ENCODE measurements at places on chromosomes 6 and 20.

DNA sequence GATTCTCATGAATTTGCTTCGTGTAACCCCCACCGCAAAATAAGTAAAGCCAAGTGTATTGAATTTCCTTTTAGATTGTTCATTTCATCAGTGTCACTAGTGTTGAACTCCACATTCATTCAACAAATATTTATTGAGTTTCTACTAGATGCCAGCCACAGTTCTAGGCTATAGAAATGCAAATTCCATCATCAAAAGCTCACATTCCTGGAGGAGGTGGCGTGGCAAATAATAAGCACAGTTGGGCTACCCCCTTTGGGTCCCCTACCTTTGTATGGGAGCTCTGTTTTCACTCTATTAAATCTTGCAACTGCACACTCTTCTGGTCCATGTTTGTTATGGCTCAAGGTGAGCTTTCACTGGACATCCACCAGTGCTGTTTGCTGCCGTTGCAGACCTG is 12.7 kb upstream of the ME1 start:
- no peak for DNase-seq

GRCh38 chr20:24432046-24432442 is 37.4 kb upstream of the SYNDIG1 start:
- DNase-seq, result no peak

DNA sequence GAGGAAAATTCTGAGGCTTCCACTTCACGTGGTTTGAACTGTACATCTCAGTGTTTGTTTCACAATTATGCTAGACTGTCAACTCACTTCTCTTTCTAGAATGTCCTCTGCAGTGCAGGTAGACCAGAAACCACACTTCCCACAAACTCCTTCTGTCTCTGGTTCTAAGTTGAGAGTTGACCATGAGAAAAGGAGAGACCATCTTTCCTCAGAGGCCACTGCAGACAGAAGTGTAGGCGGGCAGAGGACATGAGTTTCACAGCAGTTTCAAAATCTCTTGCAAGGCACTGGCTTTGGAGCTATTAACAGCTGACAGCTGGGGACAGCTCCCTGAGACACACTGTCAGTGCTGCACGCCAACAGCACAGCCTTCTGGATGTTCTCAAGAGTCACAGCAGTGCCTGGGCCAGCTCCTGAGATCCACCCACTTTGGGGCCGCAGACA is 55.4 kb upstream of the MOXD1 start:
- no peak for DNase-seq

- DNase-seq, result no peak
These were observed 170.4 kb downstream of the BCKDHB start for GRCh38 chr6:80276861-80277260.

- no peak for DNase-seq
These were observed 44.1 kb downstream of the DUSP22 start for GRCh38 chr6:336159-337114.

DNA sequence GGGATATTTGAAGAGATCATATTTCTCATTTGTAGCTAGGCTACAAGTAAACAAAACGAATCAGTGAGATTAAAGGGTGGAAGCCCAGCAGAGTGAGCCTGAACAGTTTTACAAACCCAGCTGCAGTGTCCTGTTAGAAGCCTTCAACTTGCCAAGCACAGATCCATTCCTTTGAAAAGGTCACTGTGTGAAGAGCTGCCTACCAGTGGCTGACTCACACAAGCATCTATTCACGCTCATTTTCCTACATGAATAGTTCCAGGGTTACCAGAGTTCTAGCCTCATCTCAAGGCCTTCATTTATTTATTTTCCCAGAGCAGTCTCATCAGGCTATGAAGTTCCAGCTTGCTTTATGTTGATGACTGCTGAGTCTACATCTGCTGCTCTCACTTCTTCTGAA is 25.7 kb upstream of the MLIP start:
- DNase-seq, result no peak

GRCh38 chr6:46764961-46765360 is 18.2 kb downstream of the ANKRD66 start:
- DNase-seq, result no peak

DNA sequence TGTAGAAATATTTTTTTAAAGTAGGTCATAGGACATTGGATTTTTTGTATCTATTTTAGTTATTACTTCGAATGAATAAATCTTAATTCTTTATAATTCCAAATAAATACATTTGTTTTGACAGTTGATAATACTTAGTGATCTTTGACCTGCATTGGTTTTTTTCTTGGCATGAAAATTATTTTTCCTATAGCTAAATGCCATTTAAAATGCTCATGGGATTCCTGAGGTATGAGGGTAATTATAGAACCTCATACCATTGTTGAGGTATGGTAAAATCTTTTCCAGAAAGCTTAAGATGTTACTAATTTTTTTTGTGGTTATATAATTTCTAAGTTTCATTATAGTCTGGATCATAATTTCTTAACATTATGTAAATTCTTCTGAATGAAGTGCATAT is 8.3 kb downstream of the PM20D2 start:
- DNase-seq, result no peak

DNA sequence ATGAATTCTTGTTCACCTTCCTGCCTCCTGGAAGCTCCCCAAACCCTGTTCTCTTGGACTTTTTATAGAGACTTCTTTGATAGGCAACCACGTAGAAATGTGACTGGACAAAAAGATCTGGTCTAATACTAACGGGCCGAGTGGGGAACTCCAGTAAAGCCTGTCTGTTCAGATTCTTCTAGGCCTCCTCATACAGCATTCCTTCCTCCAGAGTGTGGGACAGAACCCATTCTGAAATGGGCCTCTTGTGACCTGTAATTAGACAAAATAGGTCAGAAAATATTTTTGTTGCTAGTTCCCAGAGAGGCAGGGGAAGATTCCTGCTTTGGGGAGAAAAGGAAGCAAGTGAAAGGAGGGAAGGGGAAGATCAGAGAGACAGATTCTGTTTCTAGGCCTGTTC is 374.3 kb downstream of the CDH26 start:
- DNase-seq, result no peak

- no peak for DNase-seq
These were observed 125.8 kb downstream of the NFATC2 start for GRCh38 chr20:51416532-51417249.

DNA sequence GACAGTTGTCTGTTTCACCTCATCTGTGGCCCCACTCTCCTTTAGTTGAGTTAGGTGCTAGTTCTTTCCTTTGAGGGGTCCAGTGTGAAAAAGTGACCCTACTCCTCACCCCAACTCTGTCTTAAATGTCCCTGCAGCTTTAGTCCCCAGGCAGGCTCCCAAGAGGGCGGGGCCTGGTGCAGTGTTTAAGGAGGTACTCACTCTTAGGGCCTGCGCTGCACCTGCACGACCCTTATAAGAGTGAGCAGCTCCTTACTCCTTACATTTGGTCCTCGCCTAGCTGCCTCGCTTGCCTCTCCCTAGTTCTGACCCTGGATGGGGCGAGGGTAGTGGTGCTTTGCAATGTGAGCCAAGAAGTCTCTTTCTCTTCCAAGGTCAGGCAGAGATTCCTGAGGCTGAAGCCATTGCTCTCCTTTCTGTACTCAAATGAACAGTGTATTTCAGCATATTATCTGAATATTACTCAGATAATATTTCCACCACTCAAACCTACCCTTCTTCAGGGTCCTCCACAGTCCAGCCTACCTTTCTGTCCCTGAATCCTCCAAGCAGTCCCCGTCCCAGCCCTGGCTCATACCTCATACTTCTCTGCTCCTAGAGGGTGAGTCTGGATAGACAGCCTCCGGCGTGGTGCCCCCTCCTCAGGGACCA is 11.9 kb upstream of the VEGFA start:
- no peak for DNase-seq

DNA sequence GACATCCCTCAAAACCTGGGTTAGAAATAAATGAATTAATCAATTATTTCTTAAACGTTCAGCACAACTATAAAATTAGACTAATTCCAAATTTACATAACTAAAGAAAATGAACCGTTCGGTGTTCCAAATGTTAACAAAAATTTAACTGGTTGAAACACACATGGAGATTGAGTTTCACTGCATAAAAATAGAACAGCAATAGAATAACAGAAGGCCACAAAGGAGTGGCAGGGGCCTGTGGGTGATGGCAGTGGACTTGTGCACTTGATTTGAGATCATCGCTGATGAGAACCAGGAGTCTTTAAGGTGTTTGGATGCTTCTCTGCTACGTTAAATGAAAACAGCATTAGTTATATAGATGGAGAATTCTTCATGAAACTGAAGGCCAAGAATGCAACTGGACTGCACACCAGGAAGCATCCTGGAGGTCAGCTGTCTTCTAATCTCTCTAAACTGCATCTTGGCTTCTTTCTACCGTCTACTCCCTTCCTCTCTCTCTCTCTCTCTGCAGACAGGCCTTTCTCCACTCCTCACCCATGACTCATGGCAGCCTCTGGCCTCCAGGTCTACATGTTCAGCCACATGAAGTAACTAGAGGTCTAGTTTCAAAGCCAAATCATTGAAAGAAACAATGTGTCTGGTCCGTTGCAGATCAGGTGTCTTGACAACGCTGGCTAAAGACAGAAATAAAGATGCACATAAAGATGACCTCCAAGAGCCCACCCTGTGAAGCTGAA is 111.3 kb downstream of the SIM1 start:
- DNase-seq, result no peak

DNA sequence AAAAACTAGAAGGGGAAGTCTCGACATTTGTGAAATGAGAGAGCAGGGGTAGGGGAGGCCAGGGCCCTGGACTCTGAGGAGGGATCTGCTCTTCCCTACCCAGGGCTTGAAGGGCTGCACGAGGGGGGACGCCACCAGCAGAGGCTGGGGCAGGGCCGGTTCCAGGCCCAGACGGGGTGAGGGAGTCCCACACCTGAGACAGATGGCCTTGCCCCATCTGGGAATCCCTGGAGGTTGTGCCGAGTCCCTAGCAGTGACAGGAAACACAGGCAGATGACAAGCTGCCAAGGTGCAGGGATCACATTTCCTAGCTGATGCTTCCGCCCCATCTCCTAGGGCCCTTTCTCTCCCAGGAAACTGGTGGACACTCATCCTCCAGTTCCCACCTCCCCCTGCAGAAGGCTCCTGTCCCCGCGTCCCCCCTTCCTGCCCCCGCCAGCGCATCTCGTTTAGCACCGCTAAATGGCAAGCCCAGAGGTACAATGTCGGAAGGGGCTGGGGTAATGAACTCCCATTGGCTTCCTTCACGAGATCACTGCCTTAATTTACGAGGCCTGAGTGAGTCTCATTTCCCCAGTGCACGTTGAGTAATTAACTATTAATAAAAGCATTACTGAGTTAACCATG is 35.2 kb upstream of the CDH22 start:
- no peak for DNase-seq

DNA sequence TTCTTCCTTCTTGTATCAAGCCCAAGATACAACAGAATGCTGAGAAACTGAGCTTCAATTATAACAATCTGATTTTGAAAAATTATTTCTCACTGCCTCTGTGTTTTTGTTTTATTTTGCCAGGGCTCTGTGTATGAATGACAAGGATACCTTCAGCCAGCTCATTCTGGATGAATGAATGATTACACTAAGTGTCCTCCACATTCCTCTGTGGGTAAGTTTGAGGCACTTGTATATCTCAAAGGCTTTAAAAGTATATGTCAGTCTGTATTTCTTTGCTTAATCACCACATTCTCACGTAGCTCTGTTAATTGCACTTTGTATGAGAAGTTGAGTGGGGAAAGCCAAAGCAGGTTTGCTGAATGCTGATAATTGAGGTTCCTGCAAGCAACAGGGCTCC is 95.1 kb downstream of the TIAM2 start:
- DNase-seq, result no peak

GRCh38 chr20:37948956-37949355 is 46.0 kb downstream of the VSTM2L start:
- DNase-seq, result no peak

- DNase-seq, result no peak
These were observed 53.4 kb upstream of the CD93 start for GRCh38 chr20:23139524-23139923.

DNA sequence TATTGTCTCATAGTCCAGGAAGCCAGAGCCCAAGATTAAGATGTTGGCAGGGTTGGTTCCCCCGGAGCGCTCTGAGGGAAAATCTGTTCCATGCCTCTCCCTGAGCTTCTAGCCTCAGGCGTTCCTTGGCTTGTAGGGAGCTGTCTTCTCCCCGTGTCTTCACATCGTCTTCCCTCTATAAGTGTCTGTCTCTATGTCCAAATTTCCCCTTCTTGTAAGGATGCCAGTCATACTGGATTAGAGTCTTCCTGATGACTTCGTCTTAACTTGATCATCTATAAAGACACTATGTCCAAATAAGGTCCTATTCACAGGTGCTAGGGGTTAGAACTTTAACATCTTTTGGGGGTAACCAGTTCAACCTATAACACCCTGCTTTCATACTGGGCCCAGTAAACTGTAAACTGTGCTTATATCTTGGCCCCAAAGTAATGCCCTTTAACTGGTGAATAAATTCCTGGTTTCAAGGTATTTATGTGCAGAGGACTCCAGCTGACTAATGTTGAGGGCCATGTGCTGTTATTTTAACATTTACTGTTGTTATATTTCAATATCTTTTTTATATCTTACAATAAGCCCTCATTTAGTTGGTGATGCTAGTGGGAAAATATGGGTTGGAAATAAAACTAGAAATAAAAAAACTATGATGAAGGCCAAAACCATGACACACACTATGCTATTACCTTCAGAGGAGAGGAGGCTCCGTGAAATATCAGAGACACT is 101.7 kb upstream of the IYD start:
- no peak for DNase-seq
